Fibroblast of the aortic adventitia (primary cell): ENCODE measurements at places on chromosomes 11 and 22. TPM values are rescaled to one million over a fixed set of nuclear protein-coding genes. Genes with fewer than 3 reads are reported as not detected.

Gene TLCD5
- total RNA-seq, result 5.8 and 6.4 TPM in 2 replicates

Gene TSSK2
- not detected in 2 replicates for total RNA-seq

Gene RNH1
- 388 and 436 TPM in 2 replicates for total RNA-seq

Gene TRIM3
- 18.9 and 23.8 TPM in 2 replicates for total RNA-seq

Gene SCUBE2
- total RNA-seq, result 0.54 and 1.1 TPM in 2 replicates

Gene MRGPRX1
- not detected in 2 replicates for total RNA-seq

GRCh38 chr11:75161506-75162095 lies 10.7 kb downstream of the SLCO2B1 start:
- no peak for DNase-seq
